Mucosa of descending colon (tissue), 3 donors: ENCODE measurements at places on chromosomes 4 and X. TPM values are rescaled to one million over a fixed set of nuclear protein-coding genes. Genes with fewer than 3 reads are reported as not detected.
A peak's percentile ranks its signal among the peaks of the same experiment; 100 is the strongest.

- DNase-seq = no peak
Observed at GRCh38 chrX:55648434-55648833, 25.2 kb downstream of the FOXR2 start.

DNA sequence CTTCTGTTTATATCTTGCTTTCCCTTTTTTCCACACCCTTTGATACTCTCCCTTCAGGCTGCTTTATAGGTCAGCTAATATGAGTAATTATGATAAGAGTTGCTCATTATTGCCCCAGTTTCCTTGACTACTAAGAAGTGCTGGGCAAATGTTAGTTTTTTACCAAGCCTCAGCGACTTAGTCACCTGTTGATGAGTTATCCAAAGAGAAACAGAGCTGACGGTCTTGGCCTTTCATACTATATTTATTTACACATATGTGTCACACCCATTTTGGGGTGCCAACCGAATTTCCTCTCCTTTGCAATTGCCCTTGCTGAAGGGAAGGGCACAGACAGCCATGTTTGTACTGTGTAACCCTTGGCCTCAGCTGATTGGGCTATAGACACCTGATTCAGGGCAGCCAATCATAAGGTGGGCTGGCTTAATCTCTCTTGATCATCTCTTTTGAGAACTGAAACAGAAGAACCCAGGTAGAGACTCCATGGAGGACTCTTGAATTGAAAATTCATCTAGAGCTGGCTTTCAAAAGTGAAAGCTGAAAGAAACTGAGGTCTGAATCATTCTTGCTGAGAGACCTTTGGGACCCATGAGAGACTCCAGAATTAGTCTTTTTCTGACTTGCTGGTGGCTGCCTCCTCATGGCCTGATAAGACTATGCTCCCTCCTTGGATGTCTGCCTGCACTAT is 111.7 kb upstream of the RPS6KA3 start:
- no peak for DNase-seq

The KIT gene
- 32.8 TPM for total RNA-seq

The MTM1 gene
- 77.3 TPM for total RNA-seq

GRCh38 chr4:132076829-132077228 is 1072.3 kb upstream of the PCDH10 start:
- DNase-seq = no peak

DNA sequence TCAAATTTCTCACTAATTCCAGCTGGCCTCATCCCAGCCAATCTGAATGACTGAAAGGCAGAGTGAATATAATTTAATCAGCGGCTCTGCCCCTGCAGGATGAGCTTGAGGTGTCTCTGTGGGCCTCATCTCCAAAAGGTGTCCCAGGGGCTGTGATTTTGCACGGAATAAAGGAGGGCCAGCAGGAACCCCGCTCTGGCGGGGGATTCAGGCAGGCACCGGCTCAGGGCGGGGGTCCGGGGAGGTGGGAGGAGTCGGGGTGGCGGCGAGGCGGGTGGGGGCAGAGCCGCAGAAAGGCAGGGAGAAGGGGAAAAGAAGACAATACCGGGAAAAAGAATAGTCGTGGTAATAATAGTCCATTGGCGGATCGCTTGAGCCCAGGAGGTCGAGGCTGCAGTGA is 16.0 kb upstream of the ERCC6L start:
- DNase-seq = no peak

DNA sequence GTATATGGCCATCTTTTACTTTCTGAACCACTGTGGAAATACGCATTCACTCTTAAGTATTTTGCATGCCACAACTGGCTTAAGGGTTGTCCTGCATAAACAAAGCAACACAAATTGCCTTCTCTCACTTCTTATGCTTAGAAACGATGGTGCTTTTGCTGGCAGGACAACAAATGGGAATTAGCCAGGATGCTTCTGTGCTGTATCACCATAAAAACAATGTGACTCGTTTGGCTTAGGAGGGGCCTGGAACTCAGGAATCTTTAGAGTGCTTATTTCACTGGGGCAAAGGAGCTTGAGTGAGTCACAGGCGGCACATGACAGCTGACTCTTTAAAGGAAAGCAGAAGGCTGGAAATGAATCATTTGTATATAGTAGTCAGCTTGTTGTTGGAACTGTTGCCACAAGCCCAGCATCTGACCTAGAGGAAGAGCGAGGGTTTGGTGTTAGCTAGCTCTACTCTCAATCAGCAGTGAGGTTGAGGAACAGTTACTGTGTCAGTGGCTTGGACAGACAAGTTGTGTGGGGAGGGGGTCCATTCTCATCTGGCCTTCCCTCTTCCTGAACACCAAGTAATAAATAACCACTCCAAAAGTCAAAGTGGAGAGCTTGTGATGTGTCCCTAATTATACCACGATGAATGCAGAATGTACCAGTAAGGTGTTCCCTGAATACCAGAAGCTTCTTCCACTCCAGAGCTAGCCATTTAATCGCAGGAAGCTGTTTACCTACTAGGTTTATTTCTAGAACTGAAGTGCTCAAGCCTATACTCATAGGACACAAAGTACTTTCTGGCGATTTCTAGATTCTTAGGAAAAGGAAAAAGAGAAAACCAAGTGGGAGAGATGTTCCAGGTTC is 293.1 kb downstream of the CAMK2D start:
- no peak for DNase-seq

The TRIM60 gene
- not detected for total RNA-seq

DNA sequence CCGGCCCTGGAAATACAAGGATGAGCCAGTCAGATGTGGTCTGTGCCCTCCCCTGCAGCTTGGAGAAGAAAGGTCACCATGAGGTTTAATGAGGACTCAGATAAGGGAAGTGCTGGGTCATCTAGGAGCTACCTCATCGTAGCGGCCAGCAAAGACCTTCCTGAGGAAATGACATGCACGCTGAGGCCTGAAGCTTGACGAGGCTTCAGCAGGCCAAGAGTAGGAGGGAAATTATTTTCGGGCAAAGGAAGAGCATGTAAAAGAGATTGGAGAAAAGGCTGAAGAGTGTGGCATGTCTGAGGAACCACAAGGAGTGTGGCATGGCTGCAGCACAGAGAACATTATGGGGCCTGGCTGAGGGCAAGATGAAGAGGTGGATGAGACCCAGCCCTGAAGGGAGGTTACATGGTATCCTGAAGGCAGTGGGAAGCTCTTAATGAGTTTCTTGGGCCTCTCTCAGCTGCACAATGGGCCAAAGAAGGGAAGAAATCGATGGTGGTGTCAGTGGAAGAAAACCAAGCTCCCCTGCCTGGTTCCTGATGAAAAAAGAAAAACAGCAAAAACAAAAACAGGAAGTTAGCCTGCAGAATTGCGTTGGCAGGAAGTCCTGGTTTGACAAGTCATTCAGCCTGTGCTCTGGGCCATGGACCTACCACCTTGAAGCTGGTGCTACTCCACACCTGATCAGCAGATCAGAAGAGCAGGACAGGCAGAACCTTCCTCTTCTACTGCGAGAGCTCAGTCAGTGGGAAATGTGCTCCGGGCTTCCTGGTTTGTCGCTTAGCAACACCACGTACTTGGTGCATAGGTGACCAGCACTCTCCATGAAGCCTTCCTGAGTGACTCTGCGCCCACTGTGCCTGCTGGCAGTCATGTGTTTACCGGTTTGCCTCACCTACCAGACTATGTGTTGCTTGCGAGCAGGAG is 134.5 kb upstream of the KLF3 start:
- peak; percentile 68 for DNase-seq

The LRIT3 gene
- total RNA-seq = not detected

The F9 gene
- total RNA-seq = not detected

DNA sequence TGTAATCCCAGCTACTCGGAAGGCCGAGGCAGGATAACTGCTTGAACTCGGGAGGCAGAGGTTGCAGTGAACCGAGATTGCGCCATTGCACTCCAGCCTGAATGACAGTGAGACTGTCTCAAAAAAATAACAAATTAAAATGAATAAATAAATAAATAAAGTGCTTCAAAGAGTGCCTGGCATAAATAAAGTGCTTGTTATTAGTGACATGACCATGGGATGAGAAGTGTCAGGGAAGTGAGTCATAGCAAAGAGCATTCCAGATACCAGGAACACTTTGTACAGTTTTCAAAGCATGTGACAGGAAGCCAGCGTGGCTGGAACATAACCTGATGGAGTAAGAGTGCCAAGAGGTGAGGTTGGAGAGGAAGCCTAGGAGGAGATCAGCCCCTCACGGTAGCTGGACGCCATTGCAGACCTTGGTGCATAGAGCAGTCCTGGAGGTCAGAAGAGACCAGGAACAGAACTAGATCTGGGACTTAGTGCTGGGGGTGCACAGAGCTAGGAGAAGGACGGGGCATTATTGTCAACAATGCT is 6.0 kb upstream of the WDR13 start:
- no peak for DNase-seq

- DNase-seq = no peak
Observed at GRCh38 chrX:96770315-96770714, 85.7 kb downstream of the DIAPH2 start.

- DNase-seq = no peak
Observed at GRCh38 chrX:10198254-10198653, 41.5 kb downstream of the CLCN4 start.

DNA sequence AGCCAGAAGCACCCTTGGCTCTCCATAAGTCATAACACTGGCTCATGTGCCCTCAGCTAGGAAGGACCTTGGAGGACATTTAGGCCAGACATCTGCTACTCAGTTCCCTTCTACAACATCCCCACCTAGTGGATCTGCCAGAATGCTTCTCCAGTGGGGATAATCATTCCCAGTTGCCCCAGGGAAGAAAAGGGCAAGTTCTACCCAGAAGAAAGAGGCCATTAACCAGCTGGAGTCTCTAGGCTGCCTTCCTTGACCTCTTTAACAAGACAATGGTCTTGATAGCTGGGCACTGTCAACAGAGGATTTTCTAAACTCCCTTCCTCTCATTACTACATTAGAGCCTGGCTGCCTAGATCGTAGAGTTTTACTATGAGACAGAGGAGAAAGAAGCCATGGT is 42.0 kb downstream of the LGI2 start:
- DNase-seq = peak; percentile 24

The ESX1 gene
- total RNA-seq = not detected

- DNase-seq = no peak
Observed at GRCh38 chrX:75546724-75547511, 24.1 kb upstream of the ZDHHC15 start.

DNA sequence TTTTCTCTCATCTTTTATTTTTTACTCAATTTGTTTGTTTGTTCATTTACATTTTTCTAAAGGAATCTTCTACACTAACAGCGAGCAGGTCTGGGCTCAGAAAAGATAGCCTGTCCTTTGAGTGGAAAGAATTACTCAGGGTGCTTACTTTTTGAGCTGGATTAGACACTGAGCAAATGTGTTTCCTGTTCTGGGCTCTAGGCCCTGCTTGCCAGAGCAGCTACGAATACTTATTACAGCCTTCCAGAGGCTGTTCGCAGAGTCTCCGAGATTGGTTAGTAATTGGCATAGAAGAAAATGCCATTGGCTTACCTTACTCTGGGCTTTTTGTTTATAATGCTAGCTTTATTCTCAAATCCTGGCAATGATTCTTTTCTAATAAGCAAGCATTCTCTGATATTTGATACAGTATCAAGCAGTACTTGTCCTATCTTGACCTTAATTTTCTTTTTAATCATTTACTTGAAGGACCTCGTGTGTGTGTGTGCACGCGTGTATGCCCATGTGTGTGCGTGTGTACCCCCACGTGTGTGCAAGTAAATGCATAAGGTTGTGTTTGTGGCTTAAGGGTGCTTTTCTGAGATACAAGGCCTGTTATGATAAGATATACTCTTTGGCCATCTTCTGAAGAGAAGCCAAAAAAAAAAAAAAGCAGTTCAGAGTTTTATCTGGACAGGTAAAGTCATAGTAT is 76.2 kb upstream of the GRXCR1 start:
- DNase-seq = no peak

- peak; percentile 98 for DNase-seq
Observed at GRCh38 chr4:139301113-139301820, at the start of gene NAA15. Gene NAA15, plus strand, starts transcription at chr4:139301505. Its CDS starts 273 bp downstream, at chr4:139301778.

- no peak for DNase-seq
Observed at GRCh38 chr4:130646886-130647285, 1550.9 kb downstream of the C4orf33 start.

GRCh38 chr4:57136281-57136680 is 26.1 kb upstream of the IGFBP7 start:
- no peak for DNase-seq

The GYPA gene
- total RNA-seq = not detected

DNA sequence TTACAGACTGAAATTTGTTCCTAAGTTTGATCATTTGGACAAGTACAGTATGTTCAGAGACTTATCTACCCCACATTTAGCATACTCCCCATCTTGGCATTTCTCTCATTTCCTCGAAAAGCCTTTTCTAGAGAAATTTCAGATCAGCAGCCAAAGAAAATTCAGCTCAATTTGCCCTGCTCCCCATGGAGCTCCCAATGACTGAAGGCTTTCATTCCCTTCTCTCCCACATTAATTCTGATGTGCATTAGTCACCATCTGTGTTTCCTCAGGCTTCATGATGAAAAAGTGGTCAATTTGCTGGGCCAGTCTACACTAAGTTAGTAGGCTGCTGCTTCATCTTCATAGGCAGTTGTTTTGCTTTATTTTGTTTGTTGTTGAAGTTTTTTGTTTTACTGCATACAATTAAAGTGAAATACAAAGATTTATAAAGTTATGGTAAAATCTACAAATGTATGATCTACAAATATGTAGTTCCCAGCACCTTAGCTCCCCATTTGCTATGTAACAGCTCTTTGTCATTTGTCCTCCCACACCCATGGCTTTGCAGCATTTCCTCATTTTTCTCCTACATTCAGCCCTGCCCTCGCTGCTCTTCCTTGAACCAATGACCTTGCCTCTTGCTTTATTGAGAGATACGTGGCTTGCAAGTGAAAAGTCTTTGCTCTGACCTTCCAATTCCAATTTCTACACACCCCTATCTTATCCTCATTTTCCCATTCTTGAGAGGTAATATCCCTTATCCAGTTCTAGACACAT is 193.9 kb downstream of the ANAPC10 start:
- DNase-seq = no peak

GRCh38 chr4:145154573-145154972 is 25.8 kb downstream of the OTUD4 start:
- no peak for DNase-seq

GRCh38 chr4:45944000-45944399 is 179.9 kb downstream of the GABRG1 start:
- DNase-seq = no peak

DNA sequence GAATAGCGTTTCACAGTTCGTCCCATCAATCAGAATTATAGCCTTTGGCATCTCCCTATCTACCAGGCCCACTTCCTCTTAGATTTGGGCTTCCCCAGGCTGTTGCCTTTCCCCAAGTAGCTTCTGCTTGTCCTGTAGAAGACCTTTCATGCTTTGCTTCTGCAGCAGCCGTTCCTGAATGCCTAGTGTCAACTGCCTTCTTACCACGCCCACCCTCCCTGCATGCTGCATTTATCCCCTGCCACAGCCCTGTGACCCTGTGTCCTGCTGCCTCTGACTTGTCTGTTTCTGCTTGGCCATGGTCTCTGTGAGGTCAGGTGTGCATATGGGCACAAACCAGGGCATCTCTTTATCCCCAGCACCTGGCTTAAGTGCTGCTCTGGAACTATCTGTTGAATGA is 56.3 kb downstream of the HTT start:
- DNase-seq = no peak
